ENCODE measurements at places on chromosomes 2 and 18.

DNA sequence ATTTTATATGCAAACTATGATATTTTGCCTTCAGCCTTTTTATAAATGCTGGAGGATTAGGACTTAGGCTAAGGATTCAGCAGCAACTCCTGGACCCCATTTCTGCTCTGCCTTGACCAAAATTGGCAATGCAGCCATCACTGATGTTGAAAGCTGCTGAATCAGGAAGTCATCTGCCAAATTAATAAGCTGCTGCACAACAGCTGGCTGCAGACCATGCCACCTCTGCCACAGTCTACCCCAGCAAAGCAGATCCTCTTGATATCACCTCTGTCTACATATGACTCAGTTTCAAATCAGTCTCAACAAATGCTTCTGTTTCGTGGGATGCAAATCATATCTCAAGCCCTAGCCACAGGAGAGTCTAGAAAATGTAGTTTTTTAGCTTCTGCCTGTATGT lies 7.1 kb upstream of the SOS1 start:
- no peaks in the 10 kb centered on the region for H3K27me3 ChIP-seq
- H3K4me3 ChIP-seq: peak overlapping the region; percentile 32
- H3K4me1 ChIP-seq: peaks cover 26% of the 10 kb centered on the region
- DNase-seq: no peak
- peak overlapping the region; percentile 89 for H3K27ac ChIP-seq

- peaks cover 3% of the 10 kb centered on the region for H3K27me3 ChIP-seq
- no peak overlapping the region for H3K27ac ChIP-seq
- no peaks in the 10 kb centered on the region for H3K36me3 ChIP-seq
- H3K4me3 ChIP-seq: no peak overlapping the region
- H3K4me1 ChIP-seq: no peaks in the 10 kb centered on the region
Measured at GRCh38 chr2:1600191-1601066, 143.9 kb downstream of the PXDN start.

- no peaks in the 10 kb centered on the region for H3K36me3 ChIP-seq
- no peak for DNase-seq
- no peaks in the 10 kb centered on the region for H3K4me1 ChIP-seq
Measured at GRCh38 chr2:186927867-186928191, 78.9 kb upstream of the ZSWIM2 start.

DNA sequence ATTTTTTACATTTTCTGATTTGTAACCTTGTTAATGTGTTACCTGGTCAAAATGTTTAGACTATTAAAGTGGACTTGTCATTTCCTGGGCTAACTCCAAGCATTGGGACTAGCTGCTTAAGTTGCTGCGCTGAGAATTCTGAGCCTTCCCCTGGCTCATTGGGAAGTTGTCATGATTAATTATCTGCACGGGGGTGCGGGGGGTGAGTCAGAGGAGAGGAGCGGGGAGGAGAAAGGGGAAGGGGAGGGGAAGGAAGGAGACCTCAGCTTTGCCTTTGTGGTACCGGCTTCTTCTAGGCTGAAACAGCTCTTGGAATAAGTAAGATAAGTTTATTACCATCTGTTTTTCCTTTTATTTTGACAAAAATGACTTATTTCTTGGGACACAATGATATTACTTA lies 52.9 kb upstream of the APCDD1 start:
- H3K4me3 ChIP-seq: no peak overlapping the region
- H3K27me3 ChIP-seq: peaks cover 3% of the 10 kb centered on the region
- peaks cover 9% of the 10 kb centered on the region for H3K4me1 ChIP-seq
- DNase-seq: no peak

- no peak for DNase-seq
- no peak overlapping the region for H3K4me3 ChIP-seq
- H3K36me3 ChIP-seq: no peaks in the 10 kb centered on the region
- H3K27ac ChIP-seq: no peak overlapping the region
- H3K27me3 ChIP-seq: no peaks in the 10 kb centered on the region
Measured at GRCh38 chr2:232689152-232689910, 7.8 kb upstream of the GIGYF2 start.

- no peak for DNase-seq
- H3K36me3 ChIP-seq: no peaks in the 10 kb centered on the region
- no peak overlapping the region for H3K4me3 ChIP-seq
- H3K27ac ChIP-seq: no peak overlapping the region
- H3K27me3 ChIP-seq: no peaks in the 10 kb centered on the region
- H3K4me1 ChIP-seq: no peaks in the 10 kb centered on the region
Measured at GRCh38 chr18:36539674-36540231, 242.2 kb downstream of the FHOD3 start.

DNA sequence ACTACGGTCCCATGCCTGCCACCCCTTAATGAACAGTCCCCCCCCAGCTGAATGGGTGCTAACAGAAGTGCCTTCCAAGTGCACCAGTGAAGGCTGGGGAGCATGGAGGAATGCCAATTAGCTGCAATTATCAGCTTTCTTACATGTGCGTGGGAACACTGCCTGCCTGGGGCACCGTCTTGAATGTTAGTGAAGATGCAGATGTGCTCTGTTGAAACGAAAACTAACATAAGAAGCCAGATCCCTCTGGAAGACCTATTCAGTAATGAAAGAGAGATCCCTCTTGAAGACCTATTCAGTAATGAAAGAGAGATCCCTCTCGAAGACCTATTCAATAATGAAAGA lies 154.5 kb downstream of the CLIP4 start:
- peaks cover 7% of the 10 kb centered on the region for H3K27me3 ChIP-seq
- DNase-seq: no peak
- no peak overlapping the region for H3K27ac ChIP-seq
- no peaks in the 10 kb centered on the region for H3K4me1 ChIP-seq

DNA sequence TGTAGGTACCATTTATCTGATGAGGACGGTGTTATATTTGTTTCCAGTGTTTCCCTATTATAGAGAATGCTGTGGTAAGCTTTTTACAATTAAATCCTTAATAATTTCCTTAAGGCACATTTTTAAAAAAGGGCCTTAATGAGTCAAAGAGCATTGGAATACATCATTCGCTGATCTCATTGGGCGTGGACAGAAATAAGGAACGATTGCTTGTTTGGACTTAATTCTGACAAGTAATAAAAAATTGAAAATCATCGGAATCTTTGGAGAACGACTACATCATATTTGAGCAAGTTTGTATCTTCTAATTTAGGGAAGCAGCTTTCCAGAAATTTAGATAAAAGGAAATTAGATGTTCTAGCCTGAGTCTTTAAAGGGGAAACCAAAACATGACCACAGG lies 11.3 kb downstream of the AGPS start:
- no peak overlapping the region for H3K27ac ChIP-seq
- peaks cover 6% of the 10 kb centered on the region for H3K36me3 ChIP-seq
- no peak for DNase-seq
- H3K4me3 ChIP-seq: no peak overlapping the region

- no peak for DNase-seq
- no peaks in the 10 kb centered on the region for H3K27me3 ChIP-seq
- H3K4me1 ChIP-seq: no peaks in the 10 kb centered on the region
- H3K27ac ChIP-seq: no peak overlapping the region
Measured at GRCh38 chr2:226336283-226336682, 463.3 kb downstream of the IRS1 start.

DNA sequence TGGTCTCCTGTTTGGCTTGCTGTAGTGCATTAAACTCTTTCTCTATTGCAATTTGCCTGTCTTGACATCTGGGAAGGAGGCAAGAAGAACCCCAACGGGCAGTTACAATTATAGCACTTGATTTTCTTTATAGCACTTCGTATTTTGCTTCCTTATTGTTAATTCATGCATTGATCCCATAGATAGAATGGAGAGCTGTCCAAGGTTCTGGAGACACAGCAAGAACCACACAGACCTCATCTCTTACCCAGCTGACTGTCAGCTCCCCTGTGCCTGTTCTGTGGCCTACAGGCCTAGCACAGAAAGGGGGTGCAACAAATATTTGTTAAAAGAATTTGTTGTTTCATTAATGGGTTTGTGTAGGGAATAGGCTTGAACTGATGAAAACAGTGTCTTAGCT lies 194.3 kb downstream of the GALNT1 start:
- H3K4me3 ChIP-seq: no peak overlapping the region
- DNase-seq: no peak
- H3K36me3 ChIP-seq: peaks cover 2% of the 10 kb centered on the region

DNA sequence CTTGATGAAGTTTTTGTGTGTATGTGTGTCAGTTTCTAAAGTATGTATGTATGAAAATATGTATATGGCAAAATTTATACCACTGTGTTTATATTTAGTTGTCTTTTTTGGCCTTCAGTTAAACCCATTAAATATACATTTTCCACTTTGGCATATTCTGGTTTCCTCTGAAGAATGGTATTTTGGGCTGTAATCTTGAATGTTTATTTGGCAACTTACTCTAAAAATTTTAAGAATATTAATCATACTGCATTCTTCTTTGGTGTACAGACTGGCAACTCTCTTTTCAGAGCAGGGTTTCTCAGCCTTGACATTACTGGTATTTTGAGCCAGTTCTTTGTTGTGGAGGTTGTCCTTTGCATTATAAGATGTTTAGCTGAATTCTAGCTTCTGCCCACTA lies 27.9 kb upstream of the CCBE1 start:
- H3K27me3 ChIP-seq: peaks cover 5% of the 10 kb centered on the region
- DNase-seq: no peak
- H3K27ac ChIP-seq: no peak overlapping the region
- no peaks in the 10 kb centered on the region for H3K4me1 ChIP-seq
- H3K36me3 ChIP-seq: no peaks in the 10 kb centered on the region
- no peak overlapping the region for H3K4me3 ChIP-seq

DNA sequence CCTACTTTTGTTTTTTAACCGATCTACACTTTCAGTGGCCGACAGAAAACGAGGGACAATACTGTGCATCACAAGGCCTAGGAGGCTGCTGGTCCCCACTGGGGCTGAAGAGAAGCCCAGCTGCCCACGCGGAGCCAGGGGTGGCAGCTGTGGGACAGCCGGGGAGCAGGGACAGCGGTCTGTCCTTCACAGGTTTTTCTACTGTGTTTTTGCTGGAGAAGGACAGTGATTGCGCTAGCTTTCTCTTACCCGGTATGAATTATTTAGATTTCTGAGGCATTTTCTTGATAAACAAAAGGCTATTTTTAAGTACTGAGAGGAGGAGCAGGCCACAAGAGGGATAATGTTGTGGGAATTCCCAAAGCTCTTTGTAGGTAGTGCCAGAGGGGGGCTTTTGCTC lies 219.8 kb downstream of the ATAD2B start:
- H3K36me3 ChIP-seq: peaks cover 37% of the 10 kb centered on the region
- no peak for DNase-seq

DNA sequence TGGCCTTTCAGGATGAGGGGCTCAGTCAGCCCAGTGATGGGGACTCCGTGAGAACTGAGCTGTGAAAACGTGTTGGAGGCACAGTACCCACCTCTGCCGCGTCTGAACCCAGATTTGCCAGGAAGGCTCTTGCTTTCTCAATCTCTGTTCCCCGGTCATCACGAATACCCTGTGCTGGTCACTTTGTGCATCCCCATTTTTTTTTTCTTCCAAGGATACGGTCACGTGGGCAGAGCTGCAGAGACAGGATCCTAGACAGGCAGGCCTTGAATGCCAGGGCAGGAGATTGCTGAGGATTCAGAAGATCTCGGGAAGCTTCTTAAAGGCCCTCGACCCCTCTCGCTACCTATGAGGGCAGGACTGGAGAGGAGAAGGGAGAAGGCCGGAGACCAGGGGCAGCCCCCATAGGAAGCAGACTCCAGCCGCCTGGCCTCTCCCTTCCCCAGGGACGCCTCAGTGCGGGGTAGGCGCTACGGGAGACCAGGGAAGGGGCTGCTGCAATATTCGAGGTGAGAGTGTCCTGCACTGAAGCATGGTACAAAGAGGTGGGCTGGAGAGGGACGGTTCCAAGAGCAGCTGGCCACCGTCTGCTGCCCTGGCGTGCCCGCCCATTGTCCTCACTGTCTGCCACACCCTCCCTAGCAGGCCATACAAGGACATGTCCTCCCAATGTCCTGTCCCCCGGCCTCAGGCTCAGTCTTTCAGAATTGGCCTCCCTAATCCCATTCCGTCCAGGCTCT lies 29.0 kb upstream of the TAF1B start:
- H3K4me1 ChIP-seq: peaks cover 13% of the 10 kb centered on the region
- no peak for DNase-seq
- H3K27ac ChIP-seq: no peak overlapping the region
- H3K4me3 ChIP-seq: no peak overlapping the region
- peaks cover 16% of the 10 kb centered on the region for H3K27me3 ChIP-seq

DNA sequence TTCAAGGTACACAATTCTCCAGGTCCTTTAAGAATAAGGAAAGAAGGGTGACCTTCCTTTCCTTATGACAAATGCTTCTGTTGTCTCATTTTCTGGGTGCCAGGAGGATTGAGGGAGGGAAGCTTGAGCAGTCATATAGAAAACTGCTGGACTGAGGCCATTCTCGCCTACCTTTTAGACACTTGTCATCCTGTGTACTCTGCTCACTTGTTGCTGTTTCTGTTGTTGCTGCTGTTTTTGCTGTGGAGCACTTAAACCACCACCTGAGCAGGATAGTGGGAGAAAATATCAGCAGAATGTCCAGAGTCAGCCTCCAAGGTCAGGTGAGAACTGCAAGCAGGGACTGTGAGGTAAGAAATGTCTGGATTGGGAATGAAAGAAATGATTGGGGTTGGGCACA lies 2.8 kb downstream of the DNAJC5G start:
- H3K4me1 ChIP-seq: peaks cover 4% of the 10 kb centered on the region
- H3K4me3 ChIP-seq: no peak overlapping the region
- DNase-seq: no peak
- peaks cover 23% of the 10 kb centered on the region for H3K27me3 ChIP-seq
- H3K27ac ChIP-seq: no peak overlapping the region

DNA sequence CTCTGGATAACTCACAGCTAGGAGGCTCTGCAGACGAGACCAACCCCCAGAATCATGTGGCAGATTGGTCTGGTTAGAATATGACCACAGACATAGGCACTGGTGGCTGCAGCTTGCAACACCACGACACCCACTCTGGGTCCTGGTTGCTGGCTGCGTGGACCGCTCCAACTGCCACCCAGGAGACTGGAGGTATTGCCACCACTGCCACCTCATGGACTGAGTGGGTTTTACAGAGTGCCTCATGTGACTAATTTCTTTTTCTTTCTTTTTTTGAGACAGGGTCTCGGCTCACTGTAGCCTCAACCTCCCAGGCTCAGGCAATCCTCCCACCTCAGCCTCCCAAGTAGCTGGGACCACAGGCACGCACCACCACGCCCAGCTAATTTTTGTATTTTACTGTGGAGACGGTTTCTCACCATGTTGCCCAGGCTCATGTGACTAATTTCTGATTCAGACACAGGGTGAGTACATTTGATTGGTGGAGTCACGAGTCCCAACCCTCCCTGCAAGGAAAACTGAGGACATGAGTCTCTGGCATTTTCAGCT lies 29.9 kb upstream of the NT5DC4 start:
- no peaks in the 10 kb centered on the region for H3K27me3 ChIP-seq
- no peaks in the 10 kb centered on the region for H3K36me3 ChIP-seq

DNA sequence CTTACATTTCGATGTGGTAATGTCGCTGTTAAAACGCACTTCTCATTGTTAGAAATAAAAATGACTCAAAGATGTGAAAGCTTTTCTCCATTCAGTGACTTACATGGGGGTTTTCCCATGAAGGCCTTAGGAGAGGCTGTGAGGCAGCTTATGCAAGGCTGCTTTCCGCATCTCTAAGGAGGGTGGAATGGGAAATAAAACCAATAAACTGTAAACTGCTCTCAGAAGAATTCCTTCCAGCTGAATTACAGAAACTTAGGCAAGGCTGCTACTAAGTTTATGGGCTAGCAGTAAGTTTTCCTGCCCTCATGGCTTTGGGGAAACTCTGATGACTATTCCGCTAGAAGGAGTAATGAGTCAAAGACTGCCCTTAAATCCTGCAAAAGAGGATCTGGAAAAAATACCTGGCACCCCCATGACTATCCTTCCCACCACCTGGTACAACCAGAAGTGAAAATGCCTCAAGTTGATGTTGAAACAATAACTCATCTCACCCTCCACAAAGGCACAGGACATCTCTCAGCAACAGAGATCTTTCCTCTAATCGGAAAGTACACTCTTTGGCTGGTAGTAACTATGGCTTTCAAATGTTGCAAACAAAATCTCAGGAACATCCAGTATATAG lies 97.7 kb upstream of the SMAD7 start:
- H3K4me1 ChIP-seq: peaks cover 8% of the 10 kb centered on the region
- H3K4me3 ChIP-seq: no peak overlapping the region
- no peak for DNase-seq
